Activated T-helper 1 cell treated with anti-CD3 and anti-CD28 coated beads, Interleukin-12 subunit alpha, Interleukin-12 subunit beta, Interleukin-2, Interleukin-4 antibody, amounts not matched to agents 30 ng/mL and 10 ng/mL and 1 ng/mL, durations not matched to agents 14 hours and 24 hours and 36 hours (primary cell): ENCODE measurements at places on chromosomes 1 and 21. TPM values are rescaled to one million over a fixed set of nuclear protein-coding genes. Genes with fewer than 3 reads are reported as not detected.
A peak's percentile ranks its signal among the peaks of the same experiment; 100 is the strongest.

DNA sequence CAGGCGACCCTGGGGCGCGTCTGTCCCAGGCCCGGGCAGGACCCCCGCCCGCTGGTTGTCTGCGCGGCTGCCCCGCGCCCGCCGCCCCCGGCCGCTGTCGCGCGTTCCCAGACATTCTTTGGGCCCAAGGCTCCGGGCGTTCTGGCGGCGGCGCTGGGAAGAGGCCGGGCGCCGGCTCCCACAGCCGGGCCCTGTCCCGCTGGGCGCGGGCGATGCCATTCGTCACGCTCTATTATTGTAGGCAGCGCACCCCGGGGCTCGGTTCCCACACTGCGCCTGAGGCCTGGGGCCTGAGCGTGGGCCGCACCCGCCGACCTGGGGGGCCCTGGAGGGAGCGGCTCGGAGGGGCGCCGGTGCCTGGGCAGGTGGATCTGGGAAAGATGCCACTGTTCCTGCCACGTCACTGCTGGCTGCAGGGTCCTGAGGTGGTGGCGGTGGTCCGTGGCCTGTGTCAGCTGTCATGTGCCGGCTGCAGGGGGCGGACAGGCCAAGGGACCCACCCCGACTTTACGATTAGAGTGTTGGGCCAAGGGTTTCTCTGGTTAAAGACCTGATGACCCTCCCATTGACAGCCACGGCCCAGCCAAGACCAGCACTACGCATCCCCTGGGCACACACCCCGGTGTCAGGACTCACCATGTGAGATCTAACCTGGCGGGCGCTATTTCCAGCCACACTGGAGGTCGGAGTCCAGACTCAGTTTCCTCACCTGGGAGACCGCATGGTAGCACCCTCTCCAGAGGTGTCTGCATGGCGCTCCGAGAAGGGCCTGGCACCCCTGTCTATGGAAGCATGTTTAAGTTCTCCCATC lies 55.1 kb upstream of the ADARB1 start:
- no peaks in the 10 kb centered on the region for H3K4me1 ChIP-seq
- H3K27ac ChIP-seq = no peak overlapping the region
- H3K4me3 ChIP-seq = no peak overlapping the region
- H3K27me3 ChIP-seq = peaks cover 29% of the 10 kb centered on the region
- DNase-seq = no peak
- H3K36me3 ChIP-seq = no peaks in the 10 kb centered on the region

DNA sequence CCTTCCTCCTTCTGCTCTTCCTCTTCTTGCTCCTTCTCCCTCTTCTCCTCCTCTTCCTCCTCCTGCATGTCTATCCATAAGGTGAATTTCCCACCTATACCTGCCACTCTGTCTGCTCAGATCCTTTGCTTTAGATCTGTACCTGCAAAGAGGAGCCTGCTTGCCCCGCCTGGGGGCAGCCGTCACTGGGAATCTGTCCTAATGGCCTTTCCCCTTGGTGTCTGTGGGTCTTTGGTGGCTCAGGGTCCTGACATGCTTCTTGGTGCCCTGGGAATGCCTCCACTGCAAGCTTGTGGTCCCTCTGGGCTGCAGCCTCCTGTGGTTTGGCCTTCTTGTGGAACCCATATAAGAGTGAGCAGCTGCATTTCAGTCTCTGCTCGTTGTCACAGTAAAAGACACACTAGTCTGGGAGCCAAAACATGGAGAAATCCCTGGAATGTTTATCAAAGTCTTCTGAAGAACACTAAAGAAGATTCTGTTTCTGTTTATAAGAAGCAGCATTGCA lies 79.5 kb upstream of the CSF3R start:
- no peak for DNase-seq
- no peak overlapping the region for H3K4me3 ChIP-seq
- H3K4me1 ChIP-seq = no peaks in the 10 kb centered on the region
- no peak overlapping the region for H3K27ac ChIP-seq
- H3K36me3 ChIP-seq = no peaks in the 10 kb centered on the region

AIRE gene
- total RNA-seq = not detected in 2 replicates

GRCh38 chr1:203796236-203796605 lies 798 bp downstream of the ZBED6 start:
- peaks cover 47% of the 10 kb centered on the region for H3K4me1 ChIP-seq
- peak; percentile 8 for DNase-seq
- H3K36me3 ChIP-seq = peaks cover 34% of the 10 kb centered on the region
- H3K27me3 ChIP-seq = no peaks in the 10 kb centered on the region
- peak overlapping the region; percentile 98 for H3K27ac ChIP-seq

GRCh38 chr1:228842094-228842775 lies 107.0 kb downstream of the RHOU start:
- H3K4me3 ChIP-seq = no peak overlapping the region
- DNase-seq = no peak
- no peaks in the 10 kb centered on the region for H3K4me1 ChIP-seq
- peaks cover 14% of the 10 kb centered on the region for H3K27me3 ChIP-seq
- H3K36me3 ChIP-seq = no peaks in the 10 kb centered on the region
- H3K27ac ChIP-seq = no peak overlapping the region

DNA sequence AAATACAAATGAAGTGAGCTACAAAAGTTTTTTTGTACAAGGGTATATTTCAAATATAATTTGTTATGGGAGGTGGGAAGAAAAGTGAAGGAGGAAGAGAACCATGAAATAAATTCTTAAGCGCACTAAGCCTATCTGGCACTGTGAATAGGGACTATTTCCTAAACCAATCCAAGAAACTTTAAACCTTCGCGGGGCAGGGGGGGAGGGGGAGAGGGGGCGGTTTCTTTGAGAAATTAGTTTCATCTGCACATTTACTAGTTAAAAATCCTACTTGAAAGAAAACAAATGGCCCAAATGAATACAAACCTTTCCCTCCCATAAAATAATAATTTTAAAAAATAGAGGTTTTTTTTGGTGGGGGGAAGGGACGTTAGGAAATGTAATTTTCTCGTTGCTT lies 364 bp downstream of the GOLPH3L start:
- H3K27me3 ChIP-seq = peaks cover 12% of the 10 kb centered on the region
- peak overlapping the region; percentile 91 for H3K4me3 ChIP-seq
- H3K27ac ChIP-seq = peak overlapping the region; percentile 85
- peaks cover 35% of the 10 kb centered on the region for H3K4me1 ChIP-seq

DNA sequence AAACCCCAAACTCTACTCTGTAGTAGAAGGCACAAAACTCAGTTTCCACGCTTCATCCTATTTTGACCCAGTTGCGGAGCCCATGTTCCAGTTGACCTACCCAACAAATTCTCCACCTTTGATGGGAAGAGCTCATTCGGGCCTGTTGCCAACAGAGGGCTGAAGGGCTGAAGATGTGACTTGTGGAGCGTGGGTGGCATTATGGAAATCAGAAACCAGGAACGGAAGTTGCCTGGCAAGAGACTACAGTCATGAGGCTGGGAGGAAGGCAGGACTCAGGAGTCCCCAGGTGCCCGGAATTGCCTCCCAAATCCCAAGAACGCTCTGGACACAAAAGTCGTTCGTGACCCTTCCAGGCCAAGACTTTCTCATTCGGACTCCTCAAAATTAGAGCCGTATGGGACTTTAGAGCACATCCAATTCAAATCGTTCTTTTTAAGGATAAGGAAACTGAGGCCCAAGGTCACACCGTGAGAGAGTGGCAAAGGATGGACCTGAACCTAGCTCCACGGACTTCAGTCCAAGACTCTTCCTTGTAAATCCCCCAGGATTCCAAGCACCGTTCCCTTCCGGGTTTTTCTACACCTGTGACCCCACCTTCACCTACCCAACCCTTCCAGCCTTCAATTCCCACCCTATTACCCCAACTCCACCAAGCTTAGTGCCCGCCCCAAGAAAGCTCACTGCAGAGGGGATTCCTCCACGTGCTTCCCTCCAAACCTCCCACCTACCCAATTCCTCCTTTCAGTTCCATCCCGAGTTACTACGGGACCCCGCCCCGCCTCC lies 739 bp downstream of the SMG5 start:
- peaks cover 24% of the 10 kb centered on the region for H3K36me3 ChIP-seq
- H3K27me3 ChIP-seq = peaks cover 1% of the 10 kb centered on the region
- H3K4me1 ChIP-seq = peaks cover 44% of the 10 kb centered on the region
- DNase-seq = no peak

DNA sequence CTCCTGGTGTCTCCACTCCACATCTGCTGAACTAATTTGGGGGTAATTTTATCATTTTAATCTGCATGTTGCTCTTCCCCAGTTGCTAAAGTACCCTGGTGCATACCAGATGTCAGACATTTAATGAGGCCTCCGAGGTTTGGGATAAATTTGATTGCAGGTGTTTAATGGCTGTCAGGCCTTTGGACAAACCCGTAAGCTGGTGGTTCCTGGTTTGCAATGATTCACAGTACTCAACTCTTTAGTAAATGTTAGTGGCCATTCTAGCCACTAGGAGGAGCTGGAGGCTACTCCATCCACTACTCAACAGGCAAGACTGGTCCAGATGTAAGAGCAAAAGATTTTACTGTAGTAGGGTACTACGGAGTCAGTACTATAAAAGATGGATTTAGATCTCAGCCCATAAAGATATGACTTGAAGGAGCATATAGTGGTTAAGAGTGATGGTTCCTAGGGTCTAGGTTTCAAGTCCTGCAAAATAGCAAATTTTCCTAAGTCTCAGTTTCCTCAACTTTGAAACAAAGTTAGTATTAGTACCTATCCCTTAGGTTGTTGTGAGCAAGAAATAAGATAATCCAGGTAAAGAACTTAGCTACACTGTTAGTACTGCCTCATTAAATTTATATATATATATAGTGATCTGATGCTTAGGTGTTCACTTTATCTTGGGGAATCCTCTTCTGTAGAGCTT lies 132.8 kb downstream of the SNX7 start:
- H3K27ac ChIP-seq = no peak overlapping the region
- H3K27me3 ChIP-seq = peaks cover 13% of the 10 kb centered on the region
- no peak overlapping the region for H3K4me3 ChIP-seq
- peaks cover 16% of the 10 kb centered on the region for H3K4me1 ChIP-seq

ACTN2 gene
- total RNA-seq = 0.10 TPM in 1 of 2 replicates, not detected in the other

DNA sequence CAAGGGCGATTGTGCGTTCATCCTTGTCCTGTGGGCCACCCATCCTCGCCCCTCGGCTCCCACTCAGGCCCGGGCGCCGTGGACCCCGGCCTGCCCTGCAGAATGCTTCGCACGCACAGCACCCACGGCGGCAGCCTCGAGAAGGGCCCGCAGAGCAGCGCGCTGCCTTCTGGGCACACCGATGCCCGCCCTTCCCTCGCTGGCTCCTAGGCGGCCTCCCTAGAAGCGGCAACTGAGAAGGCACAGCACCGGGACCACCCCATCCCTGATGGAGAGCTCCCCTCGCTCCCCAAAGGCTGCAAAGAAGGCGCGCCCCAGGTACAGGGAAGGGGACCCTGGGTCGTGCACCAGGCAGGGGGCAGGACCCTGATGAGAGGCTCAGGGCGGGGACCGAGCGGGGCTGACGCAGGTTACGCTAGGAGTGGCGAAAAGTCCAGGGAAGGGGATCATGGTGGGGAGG lies 971 bp downstream of the CAPZB start:
- peaks cover 75% of the 10 kb centered on the region for H3K4me1 ChIP-seq
- H3K27me3 ChIP-seq = no peaks in the 10 kb centered on the region
- peaks cover 24% of the 10 kb centered on the region for H3K36me3 ChIP-seq
- no peak for DNase-seq
- H3K27ac ChIP-seq = peak overlapping the region; percentile 84

FRRS1 gene
- 0.07 and 0.62 TPM in 2 replicates for total RNA-seq

DNA sequence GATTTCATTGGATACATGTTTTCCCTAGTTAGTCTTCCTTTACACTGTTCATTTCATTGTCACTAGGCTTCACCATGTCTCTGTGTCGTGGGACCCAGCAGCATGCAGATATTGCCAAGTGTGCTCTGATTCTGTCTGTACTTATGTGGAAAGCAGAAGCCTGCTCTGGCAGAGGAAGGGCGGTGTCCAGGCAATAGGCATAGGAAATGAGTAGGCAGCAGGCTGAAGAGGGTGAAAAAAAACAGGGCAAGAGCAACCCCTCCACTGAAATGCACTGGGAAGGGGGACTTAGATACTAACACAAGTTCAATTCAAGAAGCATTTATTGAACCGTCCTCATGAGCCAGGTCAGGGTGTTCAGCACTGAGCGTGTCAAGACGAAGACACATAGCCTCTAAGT lies 85.2 kb upstream of the VAV3 start:
- peak overlapping the region; percentile 3 for H3K4me3 ChIP-seq
- DNase-seq = no peak
- H3K36me3 ChIP-seq = no peaks in the 10 kb centered on the region
- peaks cover 3% of the 10 kb centered on the region for H3K4me1 ChIP-seq
- H3K27me3 ChIP-seq = peaks cover 3% of the 10 kb centered on the region

DNA sequence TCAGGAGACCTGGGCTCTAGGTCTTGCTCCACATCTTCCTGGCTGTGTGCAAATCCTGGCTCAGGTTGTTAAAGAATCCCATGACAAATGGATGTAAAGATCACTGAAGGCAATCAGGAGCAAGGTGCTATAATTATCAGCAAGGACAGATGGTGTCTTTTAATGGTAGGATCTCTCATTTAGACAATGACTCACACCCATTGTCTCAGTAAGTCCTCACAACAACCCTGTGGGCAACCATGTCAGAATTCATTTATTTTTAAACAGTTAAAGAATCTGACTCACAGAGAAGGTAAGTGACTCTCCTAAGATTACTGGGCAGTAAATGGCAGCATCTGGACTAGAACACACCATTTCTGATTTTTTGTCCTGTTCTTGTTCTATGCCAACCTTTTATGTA lies 32.8 kb downstream of the RNASEL start:
- no peak overlapping the region for H3K4me3 ChIP-seq
- H3K27me3 ChIP-seq = peaks cover 3% of the 10 kb centered on the region
- no peaks in the 10 kb centered on the region for H3K4me1 ChIP-seq
- DNase-seq = no peak
- no peak overlapping the region for H3K27ac ChIP-seq

DNA sequence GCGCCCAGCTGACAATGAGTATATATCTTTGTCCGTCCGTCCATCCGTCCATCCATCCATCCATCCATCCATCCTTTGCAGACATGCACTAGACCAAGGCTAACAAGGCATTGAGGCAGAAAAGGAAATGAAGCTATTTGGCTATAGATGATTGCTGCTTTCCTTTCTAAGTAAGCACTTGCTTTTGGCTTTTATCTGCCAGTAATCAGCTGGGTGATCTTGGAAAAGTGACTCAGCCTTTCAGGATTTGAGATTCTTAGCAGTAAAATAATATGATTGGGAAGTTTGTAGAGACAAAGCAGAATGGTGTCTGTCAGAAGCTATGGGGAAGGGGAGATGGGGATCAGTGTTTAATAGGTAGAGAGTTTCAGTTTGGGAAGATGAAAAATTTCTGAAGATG lies 22.7 kb downstream of the ZFYVE9 start:
- H3K4me1 ChIP-seq = no peaks in the 10 kb centered on the region
- no peak overlapping the region for H3K27ac ChIP-seq
- DNase-seq = no peak
- no peaks in the 10 kb centered on the region for H3K36me3 ChIP-seq
